ENCODE measurements at places on chromosomes 7 and 10.
A peak's percentile ranks its signal among the peaks of the same experiment; 100 is the strongest.

DNA sequence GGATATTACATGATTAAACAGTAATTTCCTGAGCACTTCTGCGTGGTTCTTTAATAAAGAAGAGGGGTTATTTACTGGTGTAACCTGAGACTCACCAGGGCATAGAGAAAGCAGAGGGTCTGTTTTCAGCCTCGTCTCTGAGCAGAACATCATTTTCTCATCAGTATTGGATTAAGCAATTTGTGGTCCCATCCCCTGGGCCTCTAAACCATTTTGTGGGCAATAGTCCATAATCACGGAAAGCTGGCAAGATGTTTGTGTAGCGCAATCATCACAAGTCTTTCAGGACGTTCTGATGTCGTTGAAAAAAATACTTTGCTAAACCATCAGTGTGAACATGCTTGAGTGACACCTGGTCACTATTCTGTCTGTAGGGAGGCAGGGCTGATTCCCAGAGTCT lies 37.1 kb upstream of the SEC61G start:
- DNase-seq, result peak; percentile 9

- DNase-seq, result no peak
Measured at GRCh38 chr10:29297678-29298077, 8.8 kb downstream of the LYZL1 start.

- DNase-seq, result no peak
Measured at GRCh38 chr7:35546691-35547429, 148.1 kb downstream of the HERPUD2 start.

DNA sequence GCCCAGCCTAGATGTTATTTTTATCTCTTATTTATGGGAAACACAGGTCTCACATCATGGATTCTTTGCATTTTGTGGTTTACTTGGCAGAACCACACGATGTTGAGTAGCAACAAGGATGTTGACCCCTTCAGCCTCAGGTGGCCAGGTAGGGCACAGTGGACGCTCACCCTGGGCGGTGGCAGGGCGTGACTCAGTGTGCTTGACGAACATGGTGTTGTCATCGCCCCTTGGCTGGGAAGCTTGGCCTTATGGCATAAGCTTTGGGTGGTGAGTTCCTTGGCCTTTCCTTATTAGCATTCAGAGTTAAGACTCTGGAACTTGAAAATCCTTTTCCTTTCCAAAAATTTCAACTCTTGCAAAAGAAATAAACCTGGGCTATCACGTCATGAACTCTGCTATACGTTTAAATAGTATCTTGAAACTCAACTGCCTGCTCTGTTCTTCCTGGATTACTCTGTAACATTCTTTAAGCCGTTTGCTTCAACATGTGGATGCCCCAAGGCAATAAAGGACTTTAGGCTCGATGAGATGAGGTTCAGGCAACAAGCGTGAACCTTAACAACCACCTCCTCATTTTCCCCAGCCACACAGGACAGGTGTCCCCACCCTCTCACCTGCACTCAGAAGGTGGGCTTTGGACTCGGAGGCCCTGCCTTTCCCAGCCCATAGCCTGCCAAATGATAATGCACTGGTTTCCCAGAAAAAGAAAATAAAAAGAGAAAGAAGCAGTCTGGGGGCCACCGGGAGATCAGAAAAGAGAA lies 22.5 kb upstream of the ECHDC3 start:
- no peak for DNase-seq

- DNase-seq, result peak; percentile 83
Measured at GRCh38 chr10:73772281-73773151, 9.3 kb upstream of the CHCHD1 start.

- DNase-seq, result no peak
Measured at GRCh38 chr7:126780993-126781392, 471.7 kb downstream of the GRM8 start.

DNA sequence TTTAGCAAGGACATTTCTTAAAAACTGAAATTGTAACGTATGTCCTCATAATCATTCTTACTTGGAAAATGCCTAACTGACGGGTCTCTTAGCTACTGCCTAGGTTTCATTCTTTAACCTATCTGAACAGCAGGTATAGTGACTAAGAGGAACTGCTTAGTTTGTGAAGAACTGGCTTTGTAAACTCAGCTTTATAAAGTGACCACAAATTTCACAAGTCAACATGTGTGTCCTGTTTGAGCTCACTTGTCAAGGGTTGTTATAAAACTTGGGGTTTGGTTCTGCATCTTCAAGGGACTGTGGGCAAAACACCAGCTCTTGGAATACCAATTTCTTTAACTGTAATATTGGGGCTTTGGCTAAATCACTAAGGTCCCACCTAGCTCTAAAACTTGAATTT lies 32.2 kb downstream of the MRPS33 start:
- DNase-seq, result no peak

DNA sequence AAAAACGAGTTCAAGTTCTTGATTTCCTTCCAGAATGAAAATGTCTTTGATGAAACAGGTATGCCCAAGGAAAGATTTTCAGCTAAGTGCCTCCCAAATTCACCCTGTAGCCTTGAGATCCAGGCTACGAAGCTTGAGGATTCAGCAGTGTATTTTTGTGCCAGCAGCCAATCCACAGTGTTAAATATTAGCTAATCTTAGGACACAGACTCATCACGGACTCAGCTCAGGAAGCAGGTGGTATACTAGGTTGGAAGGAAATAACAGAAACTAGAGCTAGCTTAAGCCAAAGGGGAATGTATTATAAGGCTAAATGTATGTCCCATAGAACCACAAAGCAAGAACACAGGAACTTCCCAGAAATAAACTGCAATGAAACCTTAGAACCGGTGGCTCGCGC lies 151.0 kb upstream of the PRSS1 start:
- DNase-seq, result no peak

DNA sequence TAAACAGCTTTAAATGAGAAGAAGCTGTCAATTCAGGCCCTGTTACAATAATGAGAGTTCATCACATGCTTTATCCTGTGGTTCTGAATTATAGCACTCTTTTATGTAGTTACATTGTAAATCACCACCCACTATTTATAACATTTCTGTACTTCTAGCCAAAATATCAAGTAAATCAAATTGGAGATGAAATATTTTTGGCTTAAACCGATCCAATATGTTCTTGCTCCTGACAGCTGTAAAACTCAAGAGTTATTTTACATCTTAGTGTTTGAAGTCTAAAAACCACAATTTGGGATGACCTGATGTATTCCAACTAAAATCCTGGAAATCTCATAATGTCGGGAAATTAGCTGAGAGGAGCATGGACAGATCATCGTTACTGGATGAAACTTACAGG lies 371.2 kb upstream of the LRRN3 start:
- no peak for DNase-seq

- DNase-seq, result no peak
Measured at GRCh38 chr7:14125998-14126397, 136.5 kb upstream of the ETV1 start.

GRCh38 chr7:30027065-30027456 lies 559 bp upstream of the FKBP14 start:
- no peak for DNase-seq

DNA sequence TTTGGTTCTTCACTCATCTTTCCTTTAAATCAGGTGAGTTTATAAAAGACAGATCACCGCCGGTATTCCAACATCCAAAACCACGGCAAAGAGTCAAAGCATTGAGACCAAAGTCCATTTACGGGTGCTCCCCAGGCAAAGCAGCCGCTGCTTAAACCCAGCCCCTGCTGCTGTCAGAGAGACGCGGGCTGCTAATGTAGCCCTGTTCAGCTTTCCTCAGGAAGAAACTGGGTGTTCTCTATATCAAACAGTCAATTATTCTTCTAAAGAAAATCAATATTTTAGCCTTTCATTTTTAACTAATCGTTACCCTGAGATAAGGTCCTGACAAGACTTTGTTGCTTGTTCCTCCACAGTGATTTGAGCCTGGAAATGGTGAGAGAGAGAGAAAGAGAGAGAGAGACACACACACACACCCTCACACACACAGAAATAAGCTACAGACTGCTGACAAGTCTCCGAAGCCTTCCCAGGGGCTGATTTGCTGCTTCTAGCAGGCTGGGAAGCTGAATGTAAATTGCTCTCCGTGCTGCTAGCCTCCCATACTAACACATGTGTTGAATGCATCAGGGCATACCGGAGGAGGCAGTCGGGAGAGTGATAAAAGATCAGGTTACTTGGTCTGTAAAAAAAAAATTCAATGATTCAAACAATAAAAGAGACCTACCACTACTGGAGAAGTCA lies 183.0 kb upstream of the ANK3 start:
- DNase-seq, result peak; percentile 37

- DNase-seq, result no peak
Measured at GRCh38 chr10:91313-91712, 42.2 kb upstream of the TUBB8 start.

DNA sequence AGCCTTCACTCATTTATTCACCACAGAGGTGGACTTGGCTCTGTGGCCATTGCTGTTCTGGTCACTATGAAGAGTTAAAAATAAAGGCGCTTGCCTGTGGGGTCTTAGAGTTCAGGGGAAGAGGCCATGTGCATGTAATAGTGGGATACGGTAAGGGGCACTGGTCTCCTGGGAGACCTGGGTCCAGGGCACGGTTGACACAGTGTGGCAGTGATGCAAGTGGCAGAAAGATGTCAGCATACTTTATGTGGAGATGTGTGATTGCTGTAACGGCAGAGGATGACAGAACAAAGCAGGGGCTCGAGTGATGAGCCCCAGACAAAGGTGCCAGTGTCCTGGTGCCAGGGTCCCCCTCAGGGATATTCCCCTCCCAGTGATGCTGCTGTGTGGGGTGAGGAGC lies 8.6 kb downstream of the ZSCAN25 start:
- DNase-seq, result no peak

DNA sequence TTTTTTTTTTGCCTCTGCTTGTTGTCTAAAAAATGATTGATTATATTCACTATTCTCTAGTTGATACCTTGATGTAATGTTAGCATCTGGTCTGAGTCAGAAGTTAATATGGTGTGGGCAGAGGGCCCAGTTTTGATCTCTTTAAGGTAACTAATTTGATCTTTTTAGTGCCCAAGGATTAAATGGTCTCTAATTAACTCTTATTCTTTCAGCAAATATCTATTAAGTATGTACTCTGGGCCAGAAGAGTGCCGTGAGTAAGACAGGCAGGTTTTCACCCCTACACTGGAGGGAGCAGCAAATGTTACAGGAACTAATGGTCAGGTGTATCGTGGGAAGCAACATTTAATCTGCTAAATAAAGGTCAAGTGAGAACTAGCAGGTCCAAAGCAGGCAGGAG lies 144.6 kb upstream of the COL1A2 start:
- no peak for DNase-seq

GRCh38 chr7:126524967-126525366 lies 727.8 kb downstream of the GRM8 start:
- no peak for DNase-seq

DNA sequence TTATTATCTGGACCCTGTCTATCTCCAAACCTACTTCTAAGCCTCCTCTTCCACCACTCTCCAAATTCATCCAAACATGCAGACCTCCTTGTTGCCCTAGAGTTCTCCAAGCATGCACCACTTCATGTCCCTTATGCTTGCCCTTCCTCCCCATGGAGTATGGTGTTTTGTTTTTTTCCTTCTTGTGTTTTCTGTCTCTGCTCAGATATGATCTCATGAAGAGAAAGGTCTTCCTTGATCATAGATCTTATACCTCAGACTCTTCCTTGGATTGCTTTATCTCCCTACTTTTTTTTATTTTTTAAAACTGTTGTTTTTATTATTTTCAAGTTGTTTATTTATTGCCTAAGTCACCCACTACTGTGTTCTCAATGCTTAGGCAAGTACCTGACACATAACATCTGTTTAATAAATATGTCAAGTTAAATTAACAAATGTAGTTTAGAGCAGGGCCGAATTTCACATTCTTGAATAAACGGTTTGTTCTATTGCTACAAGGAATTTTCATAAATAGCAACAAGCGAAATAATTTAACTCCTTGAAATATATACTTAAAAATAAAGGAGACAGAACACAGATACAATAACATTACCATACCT lies 84.5 kb downstream of the HGF start:
- no peak for DNase-seq

DNA sequence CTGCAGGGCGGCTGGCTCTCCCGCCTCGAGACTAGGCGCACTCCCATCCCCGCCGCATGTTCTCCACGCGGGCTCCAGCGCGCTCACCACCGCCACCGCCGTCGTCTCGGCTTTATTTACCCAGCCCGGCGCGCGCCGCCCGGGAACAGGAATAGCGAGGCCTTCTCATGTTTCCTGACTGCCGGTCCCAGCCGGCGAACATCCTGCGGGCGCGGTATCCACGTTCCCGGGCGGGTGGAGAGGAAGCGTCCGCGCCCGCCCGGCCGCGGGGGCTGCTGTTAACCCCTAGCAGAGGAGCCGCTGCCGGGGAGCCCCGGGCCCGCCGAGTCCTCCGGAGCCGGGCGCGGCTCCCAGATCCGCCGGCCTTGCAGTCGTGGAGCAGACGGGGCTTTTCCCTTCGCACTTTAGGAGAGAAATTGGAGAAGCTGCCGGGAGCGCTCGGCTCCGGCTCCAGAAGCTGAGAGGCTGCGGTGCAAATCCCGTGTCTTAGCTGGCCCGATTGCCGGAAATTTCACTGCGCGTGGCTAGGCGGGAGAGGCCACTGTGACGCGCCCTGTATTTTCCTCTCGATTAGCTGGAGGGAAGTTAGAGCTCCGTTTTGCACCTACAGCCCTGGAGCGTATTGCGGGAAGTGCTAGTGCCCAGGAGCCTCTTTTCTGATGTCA lies at the start of gene MKX:
MKX (minus strand) TSS at position 88 of the 665 bp plus-strand sequence. CDS start 2,404 bp downstream, outside the sequence.
- peak; percentile 68 for DNase-seq

- DNase-seq, result no peak
Measured at GRCh38 chr7:30727061-30727945, 24.6 kb upstream of the INMT start.

- no peak for DNase-seq
Measured at GRCh38 chr10:69835233-69835632, 33.5 kb downstream of the COL13A1 start.

DNA sequence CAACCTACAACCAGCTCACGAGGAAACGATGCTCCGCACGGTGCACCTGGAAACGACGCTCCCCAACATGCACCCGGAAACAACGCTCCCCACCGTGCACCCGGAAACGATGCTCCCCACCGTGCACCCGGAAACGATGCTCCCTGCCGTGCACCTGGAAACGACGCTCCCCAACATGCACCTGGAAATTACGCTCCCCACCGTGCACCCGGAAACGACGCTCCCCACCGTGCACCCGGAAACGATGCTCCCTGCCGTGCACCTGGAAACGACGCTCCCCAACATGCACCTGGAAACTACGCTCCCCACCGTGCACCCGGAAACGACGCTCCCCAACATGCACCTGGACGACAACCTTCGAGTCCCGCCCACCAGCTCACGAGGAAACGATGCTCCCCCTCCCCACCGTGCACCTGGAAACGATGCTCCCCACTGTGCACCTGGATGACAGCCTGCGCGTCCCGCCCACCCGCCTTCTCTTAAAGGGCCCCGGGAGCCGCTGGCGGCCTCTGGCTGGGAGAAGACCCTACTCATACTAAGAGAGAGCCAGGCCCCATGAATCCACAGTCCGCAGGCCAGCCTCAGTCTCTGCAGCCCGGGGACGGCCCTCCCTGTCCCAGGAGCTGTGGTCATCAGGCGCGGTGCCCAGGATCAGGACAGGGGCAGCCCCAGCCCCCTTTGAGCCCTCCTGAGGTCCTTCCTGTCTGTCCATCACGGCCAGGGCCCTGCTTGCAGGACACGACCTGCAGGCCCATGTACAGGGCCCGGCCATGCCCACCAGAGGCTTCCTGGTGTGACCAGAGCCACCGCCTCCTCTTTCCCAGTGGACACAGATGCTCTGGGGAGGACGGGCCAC lies 98.3 kb downstream of the PDGFA start:
- DNase-seq, result no peak
